ENCODE measurements at places on chromosomes 4 and X.

DNA sequence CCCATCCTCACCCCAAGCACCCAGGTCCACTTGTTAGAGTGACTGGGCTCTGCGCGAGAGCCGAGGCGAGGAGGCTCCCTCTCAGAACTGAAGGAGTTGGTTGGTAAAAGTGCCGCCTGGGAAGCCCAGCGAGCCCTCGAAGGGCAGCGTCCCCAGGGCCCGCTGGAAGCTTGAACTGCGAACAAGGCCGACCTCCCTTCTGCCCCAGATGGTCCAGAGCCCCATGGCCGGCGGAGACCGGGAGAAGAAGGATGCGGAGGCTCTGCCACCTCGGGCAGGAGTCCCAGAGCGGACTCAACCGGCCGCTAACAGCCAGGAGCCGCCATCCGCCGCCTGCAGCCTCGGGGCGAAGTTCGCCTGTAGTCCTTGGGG, 116.3 kb upstream of the TEX13C start:
- no peak for DNase-seq

GRCh38 chrX:109635146-109635545, 10.2 kb upstream of the KCNE5 start:
- no peak for DNase-seq

DNA sequence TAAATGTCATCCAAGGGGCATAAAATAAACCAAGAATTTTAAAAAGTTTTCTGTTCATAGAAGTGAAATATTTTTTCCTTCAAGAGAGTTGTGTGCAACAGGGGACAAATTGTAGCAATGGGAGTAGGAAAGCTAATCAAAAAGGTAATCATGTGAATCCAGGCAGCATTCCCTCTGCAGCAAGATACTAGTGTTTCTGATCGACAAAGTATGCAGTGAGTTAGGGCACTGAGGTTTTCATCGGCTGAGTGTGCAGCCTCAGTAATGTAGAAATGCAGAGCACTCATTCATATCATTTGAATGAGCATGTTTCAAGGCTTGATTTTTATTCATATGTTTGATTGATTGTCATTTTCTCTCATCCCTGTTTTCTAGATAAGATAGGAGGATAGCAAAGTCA, 321.7 kb downstream of the PCDH7 start:
- DNase-seq = no peak

GRCh38 chr4:88765729-88766128, 68.1 kb upstream of the NAP1L5 start:
- peak; percentile 61 for DNase-seq

DNA sequence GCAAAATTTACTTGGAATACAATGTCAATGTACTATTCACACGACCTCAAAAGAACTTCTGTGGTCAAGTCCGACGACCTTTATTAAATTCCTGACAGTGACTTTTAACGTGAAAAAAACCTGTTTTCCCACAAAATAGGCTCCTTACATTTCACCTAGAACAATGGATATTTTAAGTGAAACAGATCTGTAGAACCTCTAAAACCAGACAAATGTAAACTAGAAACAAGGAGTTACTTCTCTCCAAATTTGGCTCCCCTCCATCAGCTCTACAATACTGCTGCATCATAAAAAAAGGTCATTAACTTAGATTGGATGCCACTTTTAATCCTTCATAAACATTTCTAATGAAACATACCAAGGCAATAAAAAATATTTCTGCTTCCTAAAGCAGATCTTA, 1.2 kb downstream of the NEK1 start:
- DNase-seq = no peak

DNA sequence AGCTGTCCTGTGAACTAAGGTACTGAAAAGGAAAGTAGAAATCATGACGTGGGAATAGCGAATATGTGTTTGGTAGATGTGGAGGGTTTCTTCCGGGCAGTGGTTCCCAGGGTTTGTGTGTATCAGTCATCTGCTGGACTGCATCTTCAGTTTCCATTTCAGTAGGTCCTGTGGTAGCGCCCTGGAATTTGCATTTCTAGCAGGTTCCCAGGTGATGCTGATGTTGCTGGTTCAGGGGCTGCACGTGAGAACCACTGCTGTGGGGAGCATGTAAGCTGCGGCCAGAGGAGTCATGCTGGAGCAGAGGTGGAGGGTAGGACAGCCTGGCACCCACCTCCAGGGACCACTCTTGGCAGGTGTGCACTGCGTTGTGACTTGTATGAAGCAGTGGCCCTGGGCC, 47.1 kb downstream of the ARHGAP10 start:
- no peak for DNase-seq

- peak; percentile 18 for DNase-seq
Observed at GRCh38 chrX:132094164-132094563, 33.7 kb downstream of the FRMD7 start.

DNA sequence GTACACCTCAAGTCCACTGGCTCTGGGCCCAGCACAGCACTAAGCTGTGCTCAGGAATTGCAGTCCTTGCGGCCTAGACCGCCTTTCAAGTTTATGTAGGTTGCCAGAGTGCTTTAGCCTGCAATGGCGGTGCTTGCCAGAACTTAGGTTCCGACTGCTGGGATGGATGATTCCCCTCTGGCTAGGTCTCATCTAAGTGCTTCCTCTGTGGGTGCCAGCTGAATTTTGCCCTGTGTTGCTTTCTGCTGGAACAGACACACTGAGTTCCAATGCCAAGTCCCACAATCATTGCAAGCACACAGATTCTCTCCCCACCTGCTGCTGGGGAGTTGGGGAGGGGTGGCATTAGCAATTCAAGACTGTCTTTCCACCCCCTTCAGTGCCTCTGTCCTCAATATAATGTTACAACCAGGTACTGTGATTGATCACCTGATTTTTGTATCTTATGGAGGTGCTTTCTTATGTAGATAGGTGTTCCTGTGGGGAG, 129.5 kb downstream of the GRID2 start:
- no peak for DNase-seq

DNA sequence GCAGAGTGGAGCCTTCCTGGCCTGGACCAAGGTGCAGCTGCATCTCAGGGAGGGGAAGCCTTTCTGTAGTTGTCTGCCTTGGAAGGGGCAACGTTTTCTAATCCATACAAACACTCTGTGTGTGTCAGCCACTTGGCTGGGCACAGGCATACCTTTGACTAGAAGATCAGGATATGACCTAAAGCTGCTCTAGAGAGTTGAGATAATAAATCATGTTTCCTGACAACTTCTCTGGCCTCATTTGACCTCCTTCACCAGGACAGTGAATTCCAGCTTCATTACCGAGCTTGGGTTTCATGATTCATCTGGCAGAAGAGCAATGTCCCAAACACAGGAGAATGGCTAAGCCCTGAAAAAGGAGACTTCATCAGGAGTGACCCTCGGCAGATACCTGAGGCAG, 89.6 kb upstream of the KIT start:
- DNase-seq = peak; percentile 61

DNA sequence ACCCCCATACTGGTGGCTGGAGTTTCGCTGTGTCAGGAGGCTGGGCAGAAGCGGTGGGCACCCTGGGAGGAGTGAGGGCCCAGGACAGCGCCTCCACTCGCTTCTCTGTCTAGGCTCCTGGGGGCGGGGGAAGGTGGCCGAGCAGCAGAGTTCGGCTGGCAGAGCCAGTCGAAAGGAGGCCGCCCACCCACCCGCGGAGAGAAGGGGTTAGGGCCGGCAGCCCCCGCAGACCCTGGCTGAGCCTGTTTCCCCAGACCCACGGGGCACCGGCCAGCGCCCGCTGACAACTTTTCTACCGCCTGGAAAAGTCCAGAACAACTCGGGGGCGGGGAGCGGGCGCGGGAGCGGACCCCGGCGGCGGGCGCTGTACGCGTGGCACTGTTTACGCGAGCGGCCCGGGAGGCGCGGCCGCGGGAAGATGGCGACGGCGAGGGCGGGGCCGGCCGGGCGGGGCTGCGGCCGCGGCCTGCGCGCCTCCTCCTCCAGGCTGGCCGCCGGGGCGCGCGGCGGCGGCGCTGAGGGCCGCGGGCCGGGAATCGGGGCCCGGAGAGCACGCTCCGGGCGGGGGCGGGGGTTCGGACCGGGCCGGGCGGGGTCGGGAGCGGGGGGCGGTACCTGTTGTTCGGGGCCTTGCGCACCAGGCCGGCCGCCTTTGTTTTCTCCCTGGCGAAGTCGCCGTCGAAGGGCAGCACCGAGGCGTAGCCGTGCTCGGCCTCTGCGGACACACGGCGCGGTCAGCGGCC, 628 bp downstream of the MXD4 start:
- DNase-seq = no peak

GRCh38 chr4:151850791-151851213, 90.0 kb upstream of the GATB start:
- DNase-seq = no peak

DNA sequence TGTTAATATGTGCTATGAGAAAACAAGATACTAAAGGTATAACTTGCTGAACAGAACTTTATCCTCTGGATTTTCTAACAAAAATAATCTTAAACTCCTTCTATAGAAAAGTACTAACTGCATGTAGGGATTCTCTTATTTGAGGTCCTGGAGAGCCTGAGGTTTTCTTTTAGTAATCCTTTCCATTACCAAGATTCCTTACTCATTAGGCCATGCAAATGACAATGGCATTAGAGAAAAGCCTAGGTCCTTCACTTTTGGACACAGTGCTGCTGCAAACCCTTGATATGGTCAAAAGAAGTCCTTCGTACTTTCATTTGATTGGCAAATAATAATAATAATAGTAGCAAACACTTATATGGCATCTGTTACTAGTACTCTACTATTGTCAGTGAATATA, 3.2 kb downstream of the MMRN1 start:
- no peak for DNase-seq

DNA sequence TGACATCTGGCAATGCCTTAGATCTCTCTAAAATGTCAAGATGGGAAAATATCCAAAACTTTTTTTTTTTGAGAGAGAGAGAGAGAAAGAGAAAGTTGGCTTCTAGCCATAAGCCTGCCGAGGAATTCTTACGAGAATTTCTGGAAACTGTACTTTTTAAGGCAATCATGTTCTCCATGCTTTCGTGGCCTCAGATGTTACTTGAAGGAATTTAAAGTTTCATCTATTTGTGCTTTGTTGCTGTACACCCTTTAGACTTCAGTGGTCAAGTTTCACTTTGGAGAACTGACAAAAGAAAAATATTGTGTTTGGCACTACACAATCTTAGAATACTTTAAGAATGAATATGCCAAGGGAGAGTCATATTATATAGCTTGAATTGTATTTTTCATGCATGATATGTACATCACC, 53.9 kb downstream of the FAT4 start:
- DNase-seq = peak; percentile 54

DNA sequence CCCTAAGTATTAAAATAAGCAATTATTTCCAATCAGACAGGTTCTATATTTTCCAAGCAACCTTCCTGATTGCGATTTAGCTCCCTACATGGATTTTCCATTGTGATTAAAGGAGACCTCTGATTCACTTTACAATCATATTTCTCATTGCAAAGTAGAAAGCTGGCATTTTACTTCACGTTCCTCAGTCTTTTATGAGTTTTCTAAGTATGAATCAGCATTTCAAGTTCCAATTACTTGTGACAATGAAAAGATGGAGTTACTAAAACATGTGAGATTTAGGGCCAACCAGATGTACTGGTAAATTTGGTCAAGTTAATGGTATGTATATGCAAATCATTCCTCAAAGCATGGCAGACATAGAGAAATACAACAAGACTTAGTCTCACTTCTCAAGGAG, 206.2 kb downstream of the KCNIP4 start:
- DNase-seq = peak; percentile 58

DNA sequence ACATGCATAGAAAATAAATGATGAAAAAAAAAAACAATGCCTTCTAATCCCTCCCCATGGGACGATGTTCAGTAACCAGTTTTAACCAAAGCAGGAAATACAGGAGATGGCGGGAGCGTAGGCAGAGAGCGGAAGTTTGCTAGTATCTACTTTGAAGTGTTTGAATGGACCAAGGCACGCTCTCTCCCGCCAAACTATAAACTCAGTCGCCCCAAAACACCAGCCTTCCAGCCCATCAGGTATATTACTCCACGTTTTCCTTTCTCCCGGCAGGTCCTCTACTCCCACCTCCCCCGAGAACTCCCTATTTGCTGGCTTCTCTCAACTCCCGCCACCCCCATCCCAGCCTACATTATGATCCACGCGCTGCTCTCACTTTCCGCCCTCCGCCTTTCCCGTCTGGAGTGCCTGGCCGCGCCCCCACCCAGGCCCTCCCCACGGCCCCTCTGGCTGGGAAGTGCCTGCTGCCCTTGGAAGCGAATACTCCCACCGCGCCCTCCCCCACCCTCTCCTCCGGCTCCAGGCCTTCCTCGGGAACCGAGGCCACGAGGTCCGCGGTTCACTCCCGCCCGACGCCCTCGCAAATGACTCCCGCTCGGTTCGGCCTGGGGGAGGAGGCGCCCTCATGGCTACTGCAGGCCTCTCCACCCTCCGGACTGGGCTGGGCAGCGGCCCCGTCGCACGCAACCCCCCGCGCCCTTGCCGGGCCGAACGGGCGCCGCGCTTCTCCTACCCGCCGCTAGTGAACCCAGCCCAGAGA, 723 bp downstream of the DHX15 start:
- DNase-seq = no peak

GRCh38 chr4:183905593-183906488, 734 bp downstream of the STOX2 start:
- no peak for DNase-seq

DNA sequence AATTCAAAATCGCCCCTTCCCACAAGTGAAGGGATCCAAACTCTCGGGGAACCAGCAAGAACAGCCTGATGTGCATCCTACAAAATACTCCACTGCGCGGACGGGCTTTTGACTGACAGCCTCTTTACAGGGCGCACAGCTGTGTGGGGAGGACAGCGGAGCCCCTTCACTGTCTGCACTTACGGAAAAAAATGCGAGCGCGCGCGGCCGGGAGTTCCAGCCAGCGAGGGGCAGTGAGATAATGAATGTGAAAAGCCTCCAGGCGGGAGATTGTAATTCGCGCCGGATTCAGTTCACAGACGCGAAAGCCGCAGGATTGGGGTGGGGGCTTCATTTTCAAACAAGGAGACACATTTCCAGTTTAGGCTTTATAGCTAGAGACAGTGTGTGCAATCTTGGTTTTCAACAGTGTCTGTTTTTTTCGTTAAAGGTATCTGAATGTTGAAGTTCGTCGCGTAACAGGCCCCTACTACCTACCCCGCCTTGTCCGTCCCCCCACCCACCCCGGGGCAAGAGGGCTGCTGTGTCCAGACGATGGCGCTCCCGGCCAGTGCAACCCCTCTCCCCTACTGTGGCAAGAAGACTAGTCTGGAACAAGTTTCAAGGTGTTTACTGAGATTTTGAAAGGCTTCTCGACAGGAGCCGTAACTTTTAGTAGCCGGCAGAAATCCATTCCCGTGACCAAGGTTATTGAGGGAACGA, 1.7 kb upstream of the GPR50 start:
- no peak for DNase-seq

DNA sequence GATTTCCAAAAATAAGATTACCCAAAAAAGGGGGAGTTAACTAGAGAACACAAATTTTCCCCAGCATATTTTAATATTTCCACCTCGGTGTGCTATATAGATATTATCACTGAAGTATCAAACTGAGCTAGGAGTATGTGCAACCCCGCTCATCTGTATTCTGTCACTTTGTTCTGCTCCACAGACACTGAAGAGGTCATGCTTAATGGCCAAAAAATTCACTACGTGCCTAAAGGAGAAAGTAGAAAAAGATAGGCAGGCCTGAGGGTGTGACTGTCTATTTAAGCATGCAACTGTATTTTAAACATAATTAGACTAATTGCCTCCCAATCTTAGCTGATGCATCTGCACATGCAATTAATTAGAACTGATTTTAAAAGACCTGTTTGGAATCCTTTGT, 24.5 kb downstream of the SH3RF1 start:
- DNase-seq = no peak

GRCh38 chr4:147236806-147237205, 244.1 kb upstream of the EDNRA start:
- DNase-seq = no peak

- no peak for DNase-seq
Observed at GRCh38 chrX:40248822-40249221, 151.1 kb upstream of the BCOR start.
